ENCODE measurements at places on chromosomes 3 and 15. TPM values are rescaled to one million over a fixed set of nuclear protein-coding genes. Genes with fewer than 3 reads are reported as not detected.

The INO80 gene
- total RNA-seq, result 13.1 TPM

The GPR27 gene
- not detected for total RNA-seq

The C2CD4B gene
- not detected for total RNA-seq

The DUOXA2 gene
- not detected for total RNA-seq

The OR4M2 gene
- not detected for total RNA-seq

The KBTBD12 gene
- total RNA-seq, result not detected

The GOLGA8M gene
- total RNA-seq, result 0.79 TPM

The ST8SIA2 gene
- total RNA-seq, result not detected

The BNC1 gene
- 0.03 TPM for total RNA-seq

The SERPINI1 gene
- 3.3 TPM for total RNA-seq

The RTP1 gene
- total RNA-seq, result not detected
